CD8-positive, alpha-beta memory T cell (primary cell): ENCODE measurements at places on chromosomes 11 and 22. TPM values are rescaled to one million over a fixed set of nuclear protein-coding genes. Genes with fewer than 3 reads are reported as not detected.

OR51L1 gene
- not detected for total RNA-seq

DNA sequence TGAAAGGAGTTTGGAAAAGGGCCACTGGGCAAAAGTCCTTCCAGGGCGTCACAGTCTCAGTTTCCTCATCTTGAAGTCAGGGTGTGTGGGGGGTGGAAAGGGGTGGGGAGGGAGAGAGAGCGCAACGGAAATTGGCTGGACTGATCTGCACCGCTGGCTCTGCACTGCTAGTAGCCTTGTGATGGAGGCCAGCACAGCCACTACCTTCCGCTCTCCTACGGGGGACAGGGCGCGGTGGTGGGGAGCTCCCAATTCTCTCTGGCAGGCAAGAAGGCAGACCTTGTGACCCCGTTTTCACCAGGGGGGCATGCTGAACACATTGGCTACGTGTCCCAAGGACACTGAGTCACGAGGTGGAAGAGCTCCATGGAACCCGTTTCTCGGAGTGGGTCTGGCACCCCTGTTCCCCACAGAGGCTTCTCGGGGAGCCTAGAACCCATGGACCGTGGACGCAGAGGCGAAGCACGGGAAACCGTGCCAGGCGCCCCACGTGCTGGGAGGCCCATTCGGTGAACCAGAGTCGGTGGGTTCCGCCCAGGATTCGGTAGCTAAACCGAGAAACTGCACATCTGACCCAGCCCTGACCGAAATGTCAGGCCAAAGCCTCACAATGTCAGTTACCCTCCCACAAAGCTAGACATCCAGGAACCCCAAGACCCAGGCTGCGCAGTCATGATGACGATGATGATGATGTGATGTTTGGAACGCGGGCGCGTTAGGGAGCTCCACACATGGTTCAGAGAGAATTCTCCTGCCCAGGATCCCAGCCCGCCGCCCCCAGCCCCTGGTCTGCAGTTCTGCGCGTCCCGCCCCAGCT, 28.3 kb upstream of the WNT11 start:
- DNase-seq = no peak

DNA sequence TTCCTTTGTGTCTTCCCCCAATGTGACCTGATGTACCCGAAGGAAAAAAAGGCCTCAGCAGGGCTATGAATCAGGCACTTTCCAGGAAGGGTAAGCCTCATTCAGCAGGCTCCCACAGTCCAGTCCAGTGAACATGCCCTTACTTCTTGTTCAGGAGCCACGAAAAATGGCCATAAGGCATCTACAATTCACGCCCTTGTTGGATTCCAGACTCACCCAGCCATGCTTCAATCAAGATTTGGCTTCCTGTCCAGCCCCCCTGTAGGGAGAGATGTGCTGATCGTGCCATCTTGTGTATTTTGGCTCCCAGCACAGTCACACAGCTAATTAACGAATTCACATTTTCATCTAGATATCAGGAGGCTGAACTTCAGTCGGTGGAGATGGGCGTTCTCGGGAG, 9.9 kb upstream of the KCNJ5 start:
- no peak for DNase-seq

- DNase-seq = no peak
Measured at GRCh38 chr22:25795478-25795877, 53.5 kb downstream of the MYO18B start.

UCP2 gene
- total RNA-seq = 295 TPM

GRCh38 chr22:46373159-46373558, 37.6 kb downstream of the TRMU start:
- DNase-seq = peak; percentile 46

PAAF1 gene
- total RNA-seq = 29.5 TPM

DNA sequence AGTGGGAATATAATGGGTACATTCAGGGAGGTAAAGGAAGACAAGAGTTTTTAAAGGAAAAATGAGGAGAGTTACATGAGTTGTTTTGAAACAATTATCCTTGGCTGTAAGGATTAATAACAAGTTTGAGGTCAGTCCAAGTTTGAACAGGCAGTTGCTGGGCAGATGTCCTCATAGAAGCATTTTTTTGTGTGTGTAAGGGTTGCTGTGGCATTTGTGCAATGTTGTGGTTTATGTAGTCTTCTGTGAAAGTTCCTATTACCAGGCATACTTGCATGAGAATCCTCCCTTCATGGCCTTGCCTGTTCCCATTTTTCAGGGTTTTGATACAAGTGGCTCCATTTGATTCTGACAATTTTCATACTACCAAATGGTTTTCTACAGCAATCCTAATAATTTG, 400.2 kb downstream of the KCNA4 start:
- DNase-seq = no peak

OR8D4 gene
- not detected for total RNA-seq

SHISA8 gene
- 1.3 TPM for total RNA-seq

RPL27A gene
- total RNA-seq = 1,170 TPM

LRRC4C gene
- not detected for total RNA-seq

DNA sequence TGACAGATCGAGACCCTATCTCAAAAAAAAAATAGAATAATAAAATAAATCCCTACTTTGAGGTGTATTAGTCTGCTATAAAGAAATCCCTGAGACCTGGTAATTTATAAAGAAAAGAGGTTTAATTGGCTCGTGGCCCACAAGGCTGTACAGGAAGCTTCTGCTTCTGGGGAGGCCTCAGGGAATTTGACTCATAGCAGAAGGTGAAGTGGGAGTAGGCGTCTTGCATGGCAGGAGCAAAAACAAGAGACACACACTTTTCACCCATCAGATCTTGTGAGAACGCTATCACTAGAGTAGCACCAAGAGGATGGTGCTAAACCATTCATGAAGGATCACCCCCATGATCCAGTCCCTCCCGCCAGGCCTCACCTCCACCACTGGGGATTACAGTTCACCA, 29.2 kb downstream of the CDPF1 start:
- DNase-seq = no peak

GRCh38 chr11:115623021-115623451, 118.8 kb upstream of the CADM1 start:
- no peak for DNase-seq

C11orf71 gene
- total RNA-seq = 9.3 TPM

IMMP1L gene
- 22.1 TPM for total RNA-seq

- DNase-seq = no peak
Measured at GRCh38 chr11:63870351-63871140, 31.6 kb downstream of the MARK2 start.

DNA sequence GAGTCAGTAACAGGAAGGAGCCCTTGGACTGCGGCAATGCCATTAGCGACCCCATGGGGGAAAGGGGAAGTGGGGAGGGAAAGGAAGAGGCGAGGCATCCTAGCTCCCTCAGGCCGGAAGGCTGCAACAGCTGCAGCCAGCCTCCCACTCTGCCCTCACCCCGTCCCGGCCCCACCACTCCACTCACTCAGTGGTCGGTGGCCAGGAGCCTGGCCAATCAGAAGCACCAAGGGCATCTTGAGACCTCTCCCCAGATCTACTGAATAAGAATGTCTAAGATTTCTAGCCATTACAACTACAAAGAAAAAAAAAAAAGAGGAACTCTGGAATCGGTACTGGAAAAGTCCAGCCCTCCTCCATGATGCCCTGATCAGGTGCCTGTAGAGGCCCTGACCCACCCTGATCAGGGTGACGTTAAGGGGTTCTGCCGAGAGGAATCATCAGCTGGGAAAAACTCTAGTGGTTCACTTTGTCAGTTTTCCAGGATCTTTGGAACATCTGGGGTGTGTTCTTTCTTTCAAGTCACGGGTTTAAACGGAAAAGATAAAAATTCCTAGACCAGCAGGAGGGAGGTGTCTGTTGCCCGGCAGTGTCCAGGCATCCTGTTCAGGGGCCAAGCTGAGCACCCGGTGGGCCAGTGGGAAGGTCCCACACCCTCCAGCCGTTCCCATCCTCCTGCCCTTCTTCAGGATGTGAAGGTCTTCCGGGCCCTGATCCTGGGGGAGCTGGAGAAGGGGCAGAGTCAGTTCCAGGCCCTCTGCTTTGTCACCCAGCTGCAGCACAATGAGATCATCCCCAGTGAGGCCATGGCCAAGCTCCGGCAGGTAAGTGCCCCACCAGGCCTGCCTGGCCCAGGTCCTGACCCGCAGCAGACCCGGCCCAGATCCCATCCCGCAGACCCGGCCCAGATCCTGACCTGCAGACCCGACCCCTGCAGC, 14.4 kb downstream of the OAF start:
- no peak for DNase-seq

DNA sequence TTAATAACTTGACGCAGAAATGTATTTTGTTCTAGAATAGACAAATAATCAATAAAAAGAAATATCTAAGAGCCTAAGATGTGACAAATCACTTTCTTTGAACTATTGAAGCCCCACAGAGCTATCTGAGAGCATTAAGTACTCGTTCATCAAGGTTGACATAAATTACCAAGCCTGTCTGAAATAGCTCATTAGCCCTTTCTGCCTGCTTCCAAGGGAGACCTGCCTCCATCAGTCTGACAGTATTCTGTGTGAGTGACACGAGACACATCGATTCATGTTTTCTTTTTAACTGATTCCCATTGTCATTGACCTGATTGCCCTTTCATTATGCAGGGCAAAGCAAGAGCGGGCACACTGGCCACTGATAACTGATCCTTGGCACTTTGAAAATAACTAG, 347.5 kb downstream of the KCNA4 start:
- no peak for DNase-seq

DNA sequence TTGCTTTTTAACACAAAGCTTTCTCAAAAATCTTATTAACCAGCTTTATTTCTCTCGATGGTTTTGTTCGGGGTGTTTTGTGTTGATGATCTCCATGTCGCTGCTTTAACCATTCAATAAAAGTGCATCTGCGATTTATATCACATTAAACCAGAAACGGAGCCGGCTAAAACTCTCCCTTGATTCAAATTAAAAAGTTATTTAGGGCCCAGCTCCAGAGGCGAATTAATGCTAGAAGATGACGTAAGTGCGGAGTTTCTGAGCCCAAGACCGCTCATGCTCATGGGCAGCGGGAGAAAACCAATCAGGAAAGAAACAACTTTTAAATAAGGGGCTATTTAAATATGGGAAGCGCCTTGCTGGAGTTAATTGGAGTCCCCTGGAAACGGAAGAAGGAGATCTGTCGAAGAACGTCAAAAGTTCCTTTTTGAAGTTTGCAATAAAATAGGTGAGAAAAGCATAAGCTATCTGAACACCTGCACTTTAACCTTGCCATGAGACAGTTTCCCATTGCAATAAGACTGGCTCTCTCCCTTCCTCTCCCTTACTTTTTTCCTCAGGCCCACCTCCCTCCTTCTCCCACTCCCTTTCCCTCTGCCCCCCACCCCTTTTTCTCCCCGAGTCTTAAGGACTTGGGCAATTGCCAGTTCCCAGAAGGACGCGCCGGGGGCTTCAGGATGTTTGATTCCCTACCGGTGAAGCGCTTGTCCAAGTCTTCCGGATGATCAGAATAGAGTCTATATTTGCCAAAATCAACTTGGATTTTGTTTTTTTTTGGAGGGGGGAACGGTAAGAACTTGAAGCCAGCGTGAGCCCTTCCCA, 1.9 kb upstream of the DBX1 start:
- DNase-seq = no peak

BRMS1 gene
- total RNA-seq = 66.5 TPM

GRCh38 chr22:46406791-46407190, 71.3 kb downstream of the TRMU start:
- DNase-seq = no peak

GRCh38 chr11:95853138-95853537, 62.8 kb downstream of the CEP57 start:
- no peak for DNase-seq

DNA sequence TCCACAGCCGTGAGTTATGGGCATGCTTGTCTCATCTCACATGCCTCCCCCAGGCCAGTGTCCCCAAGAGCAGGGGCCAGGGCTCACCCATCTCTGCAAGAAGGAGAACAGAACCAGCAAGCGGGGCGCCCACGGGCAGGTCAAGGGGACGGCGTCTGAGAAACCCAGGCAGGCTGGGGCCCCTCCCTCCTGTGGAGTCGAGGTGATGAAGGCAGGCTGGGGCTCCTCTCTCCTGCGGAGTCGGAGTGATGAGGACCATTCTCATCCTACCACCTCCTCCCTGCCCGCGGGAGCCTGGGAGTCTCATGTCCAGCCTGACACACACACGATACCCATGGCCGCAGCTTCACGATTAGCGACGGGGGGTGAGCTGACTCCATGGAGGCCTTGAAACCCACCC, 141.9 kb downstream of the CTTN start:
- DNase-seq = no peak

DNA sequence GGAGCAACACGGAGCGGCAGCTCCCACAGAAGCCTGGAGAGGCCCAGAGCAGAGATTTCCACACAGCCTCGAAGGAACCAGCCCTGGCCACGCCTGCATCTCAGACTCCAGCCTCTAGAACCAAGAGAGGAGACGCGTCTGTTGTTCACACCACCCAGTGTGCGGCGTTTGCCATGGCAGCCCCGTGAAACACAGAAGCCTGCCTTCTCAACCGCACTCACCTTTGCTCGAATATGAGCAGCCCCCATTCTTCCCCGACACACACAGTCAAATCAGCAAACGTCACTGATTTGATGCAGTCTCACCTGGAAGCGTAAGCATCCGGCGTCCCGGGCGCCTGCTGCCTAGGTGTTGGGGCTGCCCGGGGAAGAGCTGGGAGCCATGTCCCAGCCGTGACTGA, 14.2 kb upstream of the TALDO1 start:
- DNase-seq = no peak

- peak; percentile 44 for DNase-seq
Measured at GRCh38 chr11:121450401-121450800, 1.7 kb upstream of the SORL1 start.

- no peak for DNase-seq
Measured at GRCh38 chr11:102487214-102487613, 34.6 kb upstream of the TMEM123 start.

DNA sequence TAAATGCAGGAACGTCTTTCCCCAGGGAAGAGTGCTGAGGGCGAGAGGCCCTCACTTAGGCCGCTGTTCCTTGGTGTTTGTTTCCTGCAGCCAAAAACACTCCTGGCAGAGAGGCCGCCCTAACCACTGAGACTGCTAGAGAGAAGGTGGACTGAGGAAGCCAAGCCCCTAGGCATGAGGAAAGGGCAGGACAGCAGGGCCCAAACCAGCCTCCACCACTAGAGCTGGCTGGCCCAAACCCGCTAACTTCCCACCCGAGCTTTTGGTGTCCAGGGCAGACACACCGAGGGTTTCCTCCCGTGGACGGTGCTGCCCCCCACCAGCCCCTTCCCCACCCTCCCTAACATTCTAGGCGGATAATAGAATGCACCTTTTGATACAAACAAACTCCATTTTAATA, 6.0 kb downstream of the FGF19 start:
- DNase-seq = no peak

DNA sequence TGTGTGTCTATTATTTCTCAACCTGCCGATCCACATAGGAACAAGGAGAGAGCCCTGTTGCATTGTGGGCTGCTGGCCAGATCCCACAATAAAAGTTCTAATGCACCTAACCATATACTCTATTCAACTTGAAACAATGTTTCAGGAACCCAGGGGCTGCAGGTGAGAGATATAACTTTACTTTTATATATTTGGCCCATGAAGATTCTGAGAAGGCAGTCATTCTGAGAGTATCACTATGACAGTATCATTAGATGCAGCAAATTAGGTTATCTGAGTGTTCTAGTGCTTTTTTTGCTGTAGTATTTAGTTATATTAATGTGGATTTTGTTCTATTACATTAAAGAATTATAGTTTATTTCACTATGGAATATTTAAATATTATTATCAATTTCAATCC, 655.1 kb upstream of the ARHGAP42 start:
- no peak for DNase-seq
